ENCODE measurements at places on chromosomes 1 and 21. TPM values are rescaled to one million over a fixed set of nuclear protein-coding genes. Genes with fewer than 3 reads are reported as not detected.

DNA sequence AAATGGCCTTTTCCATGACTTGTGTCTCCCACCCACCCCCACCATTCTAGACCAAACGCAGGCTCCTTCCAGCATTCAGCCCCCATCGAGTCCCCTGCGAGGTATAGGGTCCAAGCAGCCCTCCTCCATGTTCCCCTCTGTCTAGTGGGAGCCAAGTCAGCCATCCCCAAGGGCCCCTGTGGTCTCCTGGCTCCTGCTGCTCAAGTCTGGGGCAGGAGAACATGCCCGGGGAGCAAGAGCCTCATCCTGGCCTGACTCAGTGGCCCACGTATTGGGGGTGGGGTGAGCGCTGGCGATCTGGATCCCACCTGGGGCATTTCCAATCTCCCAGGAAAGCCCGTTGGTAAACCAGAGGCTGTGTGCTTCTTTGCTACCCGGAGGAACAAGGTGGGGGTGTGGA, 4.1 kb upstream of the PRDM16 start:
- no peak for DNase-seq

- no peak for DNase-seq
These were observed 480.4 kb downstream of the PLPP3 start for GRCh38 chr1:56098946-56099345.

SIPA1L2 gene
- total RNA-seq = 29.8 TPM

DNA sequence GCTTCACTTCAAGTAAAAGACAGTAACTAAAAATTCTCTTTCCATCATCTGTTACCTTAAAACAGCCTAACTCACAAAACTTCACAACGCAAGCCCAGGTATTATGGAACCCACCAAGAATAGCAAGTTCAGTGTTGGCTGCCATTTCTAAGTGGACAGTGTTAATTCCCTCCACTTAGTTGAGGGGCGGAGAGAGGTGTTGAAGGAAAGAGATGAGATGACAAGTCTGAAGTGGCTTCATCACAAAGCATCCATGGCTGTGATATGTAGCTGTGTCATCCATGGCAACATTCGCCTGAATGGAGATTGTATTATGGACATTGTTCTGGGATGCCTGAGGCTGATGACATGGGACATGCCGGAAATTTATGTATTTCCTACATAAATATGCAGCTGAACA, 101.8 kb downstream of the SIM2 start:
- no peak for DNase-seq

- DNase-seq = peak; percentile 40
These were observed 252.9 kb downstream of the KCNT2 start for GRCh38 chr1:196355206-196355786.

GRCh38 chr1:185984113-185984836, 250.1 kb downstream of the HMCN1 start:
- no peak for DNase-seq

DNA sequence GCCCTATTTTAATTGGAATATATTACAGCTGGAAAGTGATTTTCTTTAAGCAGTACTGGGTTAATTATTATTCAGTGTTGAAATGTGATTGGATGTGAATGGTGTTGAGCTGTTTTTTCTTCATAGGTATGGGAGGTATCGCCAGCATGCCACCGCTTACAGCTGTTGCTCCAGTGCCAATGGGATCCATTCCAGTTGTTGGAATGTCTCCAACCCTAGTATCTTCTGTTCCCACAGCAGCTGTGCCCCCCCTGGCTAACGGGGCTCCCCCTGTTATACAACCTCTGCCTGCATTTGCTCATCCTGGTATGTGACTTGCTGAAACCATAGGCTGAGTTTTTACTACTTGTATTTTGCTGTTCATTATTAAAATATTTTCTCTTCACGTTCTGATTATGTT, 107.7 kb downstream of the ITSN1 start:
- DNase-seq = no peak

- no peak for DNase-seq
These were observed 85.2 kb upstream of the TRABD2B start for GRCh38 chr1:48082271-48082962.

DNA sequence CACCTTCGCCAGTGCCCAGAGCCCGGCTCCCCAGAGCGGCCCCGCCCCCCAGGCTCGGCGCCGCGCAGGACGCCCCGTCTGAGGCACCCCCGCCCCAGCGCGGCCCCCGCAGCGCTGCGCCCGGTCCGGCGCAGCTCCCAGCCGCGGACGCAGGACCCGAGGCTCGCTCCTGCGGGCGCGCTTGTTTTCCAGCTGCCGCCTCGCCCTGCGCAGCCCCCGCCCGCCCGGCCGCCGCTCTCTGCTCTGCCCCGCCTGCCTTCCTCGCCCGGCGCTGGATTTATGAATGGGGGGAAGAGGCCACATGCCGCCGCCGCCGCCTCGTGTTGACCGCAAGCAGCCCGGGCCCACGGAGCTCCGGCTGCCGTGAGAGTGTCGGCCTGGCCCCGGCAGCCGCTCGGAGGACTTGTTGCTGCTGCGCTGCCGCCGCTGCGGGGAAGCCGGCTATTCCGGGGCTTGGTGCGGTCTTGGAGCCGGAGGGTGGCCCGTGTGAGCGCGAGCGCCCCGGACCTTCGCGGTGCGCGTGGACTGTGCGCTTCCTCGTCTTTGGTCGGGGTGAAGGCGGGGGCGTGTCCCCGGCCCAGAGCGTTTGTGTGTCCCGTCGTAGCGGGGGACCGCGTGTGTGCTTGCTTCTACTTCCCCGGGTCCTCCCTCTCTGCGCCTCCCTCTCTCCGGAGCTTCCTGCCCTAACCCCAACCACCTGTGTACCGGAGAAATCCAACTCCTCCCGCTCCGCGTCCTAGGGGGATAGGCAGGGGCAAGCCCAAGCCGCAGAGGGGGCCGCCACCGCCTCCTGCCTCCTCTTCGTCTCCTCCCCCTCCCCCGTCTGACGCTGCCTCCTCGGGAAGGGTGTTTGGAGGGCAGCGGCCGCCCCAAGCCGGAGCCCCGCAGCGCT, 736 bp downstream of the KCNC4 start:
- peak; percentile 23 for DNase-seq

FCGR2B gene
- 43.5 TPM for total RNA-seq

DNA sequence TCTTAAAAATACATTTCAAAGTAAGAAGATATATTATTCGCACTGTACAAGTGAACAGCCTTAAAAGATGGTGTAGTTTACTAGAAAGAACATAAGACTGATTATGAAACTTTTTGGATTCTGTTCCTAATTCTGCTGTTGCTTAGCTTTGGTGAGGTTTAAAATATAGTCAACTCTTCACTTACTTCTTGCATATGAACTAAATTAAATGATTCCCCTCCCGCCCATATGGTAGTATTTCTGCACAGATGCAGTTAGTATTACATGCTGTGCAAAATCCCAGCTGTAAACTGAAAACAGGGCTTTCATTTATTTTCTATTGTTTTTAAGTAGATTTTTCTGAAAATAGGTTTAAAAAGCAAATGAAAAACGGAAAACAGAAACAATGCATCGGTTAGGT, 345.4 kb upstream of the NCAM2 start:
- DNase-seq = no peak

ZNF691 gene
- total RNA-seq = 20.5 TPM

C2CD2 gene
- 56.3 TPM for total RNA-seq

Data from tibial nerve (tissue), 4 donors.